Tibial artery (tissue), 4 donors: ENCODE measurements at places on chromosomes 3 and 15.

DNA sequence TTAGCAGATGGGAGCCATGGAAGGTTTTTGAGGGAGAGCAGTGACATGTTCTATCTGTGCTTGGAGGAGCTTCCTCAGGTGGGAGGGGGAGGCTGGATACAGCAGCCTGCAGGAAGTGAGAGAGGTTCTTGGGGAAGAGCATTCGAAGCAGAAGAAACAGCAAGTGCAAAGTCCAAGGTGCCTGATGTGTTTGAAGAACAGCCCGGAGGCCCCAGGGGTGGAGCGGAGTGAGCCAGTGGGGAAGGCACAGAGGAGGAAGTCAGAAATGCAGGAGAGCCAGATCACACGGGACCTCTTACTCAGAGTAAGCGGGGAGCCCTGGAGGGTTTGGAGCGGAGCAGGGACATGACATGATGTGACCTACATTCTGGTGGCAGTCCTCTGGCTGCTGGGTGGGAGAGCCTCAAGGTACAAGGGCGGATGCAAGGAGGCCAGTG is 10.8 kb downstream of the ITGA11 start:
- DNase-seq, result peak; percentile 72

DNA sequence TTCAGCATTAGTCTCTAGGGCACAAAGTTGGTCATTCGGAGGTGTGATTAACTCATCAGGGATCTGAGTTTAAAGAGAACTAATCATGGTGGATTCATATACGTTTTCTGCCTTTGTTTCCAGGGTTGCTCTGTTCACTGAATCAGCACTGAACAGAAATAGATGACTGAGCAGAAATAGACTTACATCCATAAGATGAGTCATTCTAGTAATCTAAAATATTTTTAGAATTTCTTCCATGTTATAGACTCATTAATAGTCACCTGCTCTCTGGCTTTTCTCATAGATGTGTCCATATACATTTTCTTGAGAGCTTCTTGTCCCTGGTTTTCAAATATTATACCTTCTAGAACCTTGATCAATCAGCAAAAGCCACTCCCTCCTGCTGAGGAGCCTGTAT is 837.6 kb upstream of the DPPA4 start:
- DNase-seq, result no peak

DNA sequence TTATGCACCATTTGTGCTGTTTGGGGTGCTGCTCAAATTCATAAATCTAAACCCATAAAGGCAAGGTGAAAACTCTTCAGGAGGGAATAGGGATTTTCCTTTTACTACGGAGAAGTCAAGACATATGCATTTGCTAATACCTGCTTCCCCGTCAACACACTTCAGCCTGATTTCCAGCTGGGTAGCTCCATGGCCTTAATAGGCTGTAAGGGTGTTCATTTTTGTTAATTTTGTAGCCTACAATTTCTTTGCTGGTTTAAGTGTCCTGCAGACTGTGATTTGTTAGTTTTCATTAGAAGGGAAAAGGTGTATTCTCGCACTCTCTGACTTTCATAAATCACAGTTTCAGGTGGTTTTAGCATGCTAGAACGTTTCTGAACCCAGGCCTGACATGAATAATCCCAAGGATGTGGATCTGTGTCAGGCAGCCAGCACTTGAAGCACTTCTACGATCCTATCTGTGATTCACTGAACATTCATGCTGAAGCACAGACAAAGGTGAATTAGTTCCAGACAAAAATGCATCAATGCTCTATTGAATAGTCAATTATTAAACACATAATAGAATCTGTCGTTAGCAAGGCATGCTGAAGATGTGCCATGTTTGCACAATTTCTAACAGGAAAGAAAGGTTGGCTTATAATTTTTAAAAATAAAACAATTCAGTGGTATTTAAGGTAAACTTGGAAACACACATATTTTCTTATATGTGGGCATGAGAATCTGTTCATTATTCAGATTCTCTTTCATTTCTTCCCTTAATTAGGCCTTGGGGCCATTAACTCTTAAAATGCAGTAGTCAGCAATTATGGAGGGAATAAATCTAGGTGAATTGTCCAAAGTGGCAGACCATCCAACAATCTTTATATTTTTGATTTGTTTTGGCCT is 17.9 kb upstream of the NMNAT3 start:
- no peak for DNase-seq

GRCh38 chr15:85402195-85402881 is 21.9 kb downstream of the AKAP13 start:
- DNase-seq, result no peak
